Right ventricle myocardium inferior (tissue), 1 donor: ENCODE measurements at places on chromosomes 4 and X. TPM values are rescaled to one million over a fixed set of nuclear protein-coding genes. Genes with fewer than 3 reads are reported as not detected.

DNA sequence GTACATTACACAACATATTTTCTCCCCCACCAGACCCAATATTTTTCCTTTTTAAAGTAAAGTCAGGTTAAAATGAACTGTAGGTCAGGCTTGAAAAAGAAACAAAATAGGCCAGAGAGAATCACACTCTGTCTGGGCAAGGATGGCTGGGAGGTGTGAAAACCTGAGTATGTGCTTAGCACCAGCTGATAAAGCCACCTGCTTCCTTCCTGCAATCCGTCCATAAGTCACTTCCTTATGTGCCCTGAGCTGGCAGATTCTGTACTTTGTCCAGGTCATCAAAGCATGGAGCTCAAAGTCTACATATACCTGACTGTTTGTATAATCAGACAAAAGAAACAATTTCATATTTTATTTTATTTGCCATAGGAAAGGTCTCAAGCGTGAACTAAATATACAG, 37.7 kb downstream of the ANTXR2 start:
- DNase-seq: no peak

- no peak for DNase-seq
These were observed 240.8 kb upstream of the DDX53 start for GRCh38 chrX:22758807-22759481.

The RADX gene
- total RNA-seq: 0.87 TPM

The NPFFR2 gene
- not detected for total RNA-seq

The NDNF gene
- 8.1 TPM for total RNA-seq

DNA sequence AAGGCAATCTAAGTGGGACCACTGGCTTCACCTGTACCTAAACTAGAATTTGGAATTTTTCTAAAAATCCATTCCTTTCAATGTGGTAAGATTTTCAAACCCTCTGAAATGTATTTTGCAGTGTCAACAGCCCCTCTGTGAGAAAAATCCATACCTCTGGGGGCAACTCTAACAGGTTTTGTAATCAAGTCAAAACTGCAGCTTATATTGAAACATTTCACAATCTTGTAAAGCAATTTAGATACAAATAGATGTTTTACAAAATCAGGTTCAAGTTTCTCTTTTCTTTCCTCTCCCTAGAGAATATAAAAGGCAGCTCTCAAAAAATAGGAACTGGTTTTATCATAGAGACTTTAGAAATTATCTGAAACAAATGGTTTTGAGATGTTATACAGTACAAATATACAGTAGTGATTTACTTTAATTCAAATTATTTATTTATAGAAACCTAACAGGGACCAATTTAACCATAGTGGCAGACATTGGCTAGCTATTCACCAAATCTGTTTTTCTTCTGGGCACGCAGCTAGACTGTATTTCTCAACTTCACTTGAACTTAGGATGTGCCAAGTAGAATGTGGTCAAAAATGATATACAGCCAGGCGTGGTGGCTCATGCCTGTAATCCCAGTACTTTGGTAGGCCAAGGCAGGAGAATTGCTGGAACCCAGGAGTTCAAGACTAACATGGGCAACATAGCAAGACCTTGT, 36.3 kb upstream of the SPINK2 start:
- no peak for DNase-seq

The GSX2 gene
- total RNA-seq: not detected

DNA sequence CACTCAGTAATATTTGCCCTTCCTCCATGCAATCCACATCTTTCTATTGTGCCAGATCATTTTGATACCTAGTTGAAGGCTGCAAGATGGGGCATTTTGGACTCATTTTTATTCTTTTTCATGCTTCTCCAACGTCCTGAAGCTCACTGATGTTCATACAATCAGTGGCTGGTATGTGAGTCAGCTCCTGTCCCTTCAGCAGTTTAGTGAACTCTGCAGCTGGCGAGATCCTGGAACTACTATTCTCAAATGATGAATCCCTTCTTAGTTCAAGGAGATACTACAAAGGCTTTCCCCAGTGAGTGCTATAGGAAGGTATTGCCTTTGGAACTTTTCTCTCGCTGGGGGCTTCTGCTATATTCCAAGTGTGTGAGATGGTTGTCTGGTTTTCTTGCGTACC, 9.6 kb upstream of the CCDC149 start:
- no peak for DNase-seq

The GBA3 gene
- not detected for total RNA-seq

DNA sequence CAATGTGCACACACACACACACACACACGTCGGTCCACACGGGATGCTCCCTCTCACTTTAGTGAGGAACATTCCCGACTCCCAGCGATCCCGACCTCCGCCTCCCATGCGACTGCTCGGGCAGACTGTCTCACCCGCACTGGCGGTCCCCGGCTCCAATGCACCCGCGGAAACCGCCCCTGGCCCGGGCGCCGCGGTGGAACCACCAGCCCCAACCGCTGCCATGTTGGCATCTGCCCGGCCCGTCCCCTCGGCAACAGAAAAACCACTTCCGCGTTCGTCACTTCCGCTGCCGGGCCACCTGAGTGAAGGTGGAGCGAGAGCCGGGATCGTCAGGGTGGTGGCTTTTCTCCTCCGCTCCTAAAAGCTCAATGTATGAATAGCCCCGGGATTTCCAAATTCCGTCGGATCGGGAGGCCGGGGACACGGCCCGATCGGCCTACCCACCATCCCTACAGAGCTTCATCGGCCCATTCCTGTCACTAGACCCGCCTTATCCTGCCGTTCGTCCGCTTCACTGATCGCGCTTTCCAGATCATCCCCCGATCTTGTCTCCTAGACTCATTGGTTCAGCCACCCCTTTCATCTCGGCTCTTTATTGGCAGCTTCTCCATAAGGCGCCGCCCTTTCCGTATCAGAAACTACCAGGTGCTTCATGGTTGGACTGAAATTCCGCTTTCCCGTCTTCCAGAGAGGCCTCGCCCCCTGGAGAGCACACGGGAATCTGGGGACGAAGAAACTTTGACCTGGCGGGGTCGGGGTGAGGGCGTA, at the start of gene SLC35A2:
Gene SLC35A2, minus strand, starts transcription at position 235 of the 771 bp plus-strand sequence. Its CDS starts 10 bp downstream, at position 225.
- DNase-seq: peak; percentile 92

GRCh38 chr4:52103319-52103718, 52.2 kb downstream of the SPATA18 start:
- no peak for DNase-seq

DNA sequence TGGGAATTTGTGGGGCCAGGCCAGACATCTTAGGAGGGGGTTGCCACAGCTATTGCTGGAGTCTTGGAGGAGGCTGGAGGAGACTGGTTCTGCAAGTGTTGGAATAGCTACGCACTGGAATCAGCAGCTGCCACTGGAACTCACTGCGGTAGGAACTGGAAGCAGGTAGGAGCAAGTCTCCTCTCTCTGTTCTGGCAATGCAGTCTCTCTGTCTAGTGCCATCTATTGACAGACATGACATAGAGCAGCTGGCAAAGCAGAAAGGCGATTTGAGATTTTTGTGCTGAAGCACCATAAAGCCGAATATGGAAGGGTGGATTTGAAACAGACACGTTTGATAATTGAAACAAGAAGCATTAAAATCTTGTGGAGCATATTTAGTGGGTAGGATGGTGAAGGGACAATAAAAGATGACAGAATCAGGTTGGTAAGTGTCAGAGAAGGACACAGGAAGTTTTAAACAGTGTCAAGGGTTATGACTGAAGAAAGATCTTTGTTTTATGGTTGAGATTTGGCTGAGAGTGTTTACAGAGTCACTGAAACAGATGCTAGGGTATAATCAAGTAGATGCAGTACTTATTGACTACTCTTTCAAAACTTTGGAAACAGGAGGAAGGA, 23.5 kb upstream of the SYNPO2 start:
- DNase-seq: no peak

GRCh38 chr4:77586951-77587383, 18.7 kb upstream of the CXCL13 start:
- DNase-seq: no peak

The UFSP2 gene
- 42.0 TPM for total RNA-seq

DNA sequence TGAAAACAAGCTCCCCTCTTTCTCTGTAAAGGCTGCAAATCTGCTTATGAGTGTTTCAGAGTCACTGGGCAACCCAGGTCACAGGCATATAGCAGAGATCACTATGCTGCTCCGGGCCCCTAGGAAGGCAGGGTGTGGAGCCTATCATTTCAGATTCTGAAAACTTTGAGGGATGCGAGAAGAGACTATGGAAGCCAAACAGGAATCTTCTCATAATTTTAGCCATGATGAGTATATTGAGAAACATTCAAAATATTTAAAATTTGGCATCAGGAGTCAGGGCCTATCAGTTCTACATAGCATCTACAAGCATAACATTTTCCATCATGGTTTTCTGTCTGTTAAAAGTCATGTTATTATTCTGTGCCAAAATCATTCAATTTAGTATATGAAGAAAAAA, 61.7 kb upstream of the ATXN3L start:
- no peak for DNase-seq

GRCh38 chr4:87035881-87036509, 101.2 kb downstream of the AFF1 start:
- DNase-seq: no peak

- DNase-seq: no peak
These were observed 4.7 kb downstream of the SLC25A6 start for GRCh38 chrX:1387141-1387776.

GRCh38 chr4:2961811-2962441, 1.3 kb downstream of the NOP14 start:
- no peak for DNase-seq

- no peak for DNase-seq
These were observed 47.6 kb downstream of the GABRA3 start for GRCh38 chrX:152403515-152403914.
